ENCODE measurements at places on chromosomes 5 and 9.

DNA sequence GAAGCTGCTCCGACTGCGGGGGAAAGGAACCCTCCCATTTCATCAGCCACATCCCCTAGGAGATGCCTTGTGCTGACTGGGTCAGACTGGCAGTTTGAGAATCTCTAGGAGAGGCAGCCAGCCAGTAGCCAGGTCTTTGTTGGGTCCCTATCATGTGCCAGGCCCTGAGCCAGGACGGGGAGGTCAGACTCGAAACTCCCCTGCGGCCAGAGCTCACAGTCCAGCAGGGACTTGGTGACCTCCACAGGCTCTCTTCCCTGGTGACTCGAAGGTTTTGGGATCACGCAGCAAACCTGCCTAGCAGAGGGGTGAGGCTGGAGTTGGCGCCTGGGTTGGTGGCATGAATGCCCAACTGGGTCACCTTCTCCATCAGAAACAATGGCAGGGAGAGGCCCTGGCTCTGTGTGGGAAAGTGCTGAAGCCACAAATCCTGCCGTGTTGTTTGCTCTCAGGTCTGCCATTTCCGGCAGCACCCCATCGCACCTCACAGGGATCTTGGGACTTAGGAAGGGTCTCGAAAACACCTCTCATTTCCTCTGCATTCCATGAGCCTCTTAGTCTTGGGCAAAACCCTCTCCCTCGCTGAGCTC lies 14.4 kb upstream of the ORM1 start:
- DNase-seq = no peak

DNA sequence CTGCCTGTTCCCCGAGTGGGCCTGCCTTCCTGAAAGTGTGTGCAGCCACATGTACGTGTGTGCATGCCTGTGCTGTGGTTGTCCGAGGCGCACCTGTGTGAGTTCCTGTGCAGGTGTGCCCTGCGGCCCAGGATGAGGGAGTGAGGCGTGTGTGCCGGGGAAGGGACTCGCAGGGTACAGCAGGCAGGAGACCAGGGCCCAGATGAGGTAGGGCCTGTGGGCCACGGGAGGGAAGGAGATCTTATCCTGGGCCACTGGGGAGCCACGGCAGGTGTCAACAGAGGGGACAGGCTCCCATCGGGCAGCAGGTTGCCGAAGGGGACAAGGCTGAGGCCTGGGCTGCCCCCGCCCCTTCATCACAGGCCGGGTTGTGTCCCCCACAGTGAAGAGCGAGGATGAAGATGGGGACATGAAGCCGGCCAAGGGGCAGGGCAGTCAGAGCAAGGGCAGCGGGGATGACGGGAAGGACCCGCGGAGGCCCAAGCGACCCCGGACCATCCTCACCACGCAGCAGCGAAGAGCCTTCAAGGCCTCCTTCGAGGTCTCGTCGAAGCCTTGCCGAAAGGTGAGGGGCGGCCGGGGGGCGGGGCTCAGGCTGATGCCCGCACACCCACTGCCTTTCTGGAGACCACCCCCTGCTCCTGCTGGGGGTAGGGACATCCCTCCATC lies 79.2 kb downstream of the LMX1B start:
- no peak for DNase-seq

DNA sequence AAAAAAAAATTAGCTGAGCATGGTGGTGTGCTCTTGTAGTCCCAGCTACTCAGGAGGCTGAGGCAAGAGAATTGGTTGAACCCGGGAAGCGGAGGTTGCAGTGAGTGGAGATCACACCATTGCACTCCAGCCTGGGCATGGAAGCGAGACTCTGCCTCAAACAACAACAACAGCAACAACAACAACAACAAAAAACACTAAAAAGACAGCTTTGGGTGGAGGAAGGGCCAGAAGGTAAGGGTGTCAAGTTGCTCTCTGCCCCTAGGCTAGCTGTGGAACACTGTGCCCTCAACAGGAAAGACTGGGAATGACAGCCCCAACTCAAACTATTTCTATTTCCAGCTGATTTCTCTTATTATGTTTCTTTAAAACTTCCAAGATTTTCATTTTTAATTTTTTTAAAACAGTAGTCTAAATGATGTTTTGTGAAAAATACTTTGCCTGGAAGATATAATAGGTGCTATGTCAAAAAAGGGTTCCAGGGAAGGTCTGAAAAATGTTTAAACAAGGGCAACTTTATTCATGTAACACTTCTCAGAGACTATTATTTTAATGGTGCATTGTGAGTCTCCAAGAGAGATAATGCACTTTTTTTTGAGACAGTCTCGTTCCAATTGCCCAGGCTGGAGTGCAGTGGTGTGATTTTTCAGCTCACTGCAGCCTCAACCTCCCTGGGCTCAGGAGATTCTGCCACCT lies 29.9 kb downstream of the CLINT1 start:
- DNase-seq = peak; percentile 57

GRCh38 chr9:90827181-90827871 lies 25.7 kb downstream of the SYK start:
- DNase-seq = no peak

- DNase-seq = no peak
Measured at GRCh38 chr5:57324861-57325260, 151.0 kb downstream of the GPBP1 start.

DNA sequence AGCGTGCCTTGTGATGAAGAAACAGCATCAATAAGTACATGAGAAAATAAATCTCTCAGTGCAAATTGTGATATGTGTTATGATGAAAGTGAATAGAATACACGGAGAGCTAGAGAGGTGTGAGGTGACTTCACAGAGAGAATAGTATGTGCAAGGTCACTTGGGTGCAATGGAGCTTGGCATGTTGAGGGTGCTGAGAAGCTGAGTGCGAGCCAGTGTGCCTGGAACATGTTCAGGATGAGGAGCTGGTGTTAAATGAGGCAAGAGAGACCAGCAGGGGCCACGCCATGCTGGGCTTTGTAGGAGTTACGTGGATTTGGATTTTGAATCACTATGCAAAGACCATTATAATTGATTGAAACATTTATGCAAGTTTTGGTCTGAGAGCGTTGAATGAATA lies 12.8 kb upstream of the RPS23 start:
- no peak for DNase-seq

DNA sequence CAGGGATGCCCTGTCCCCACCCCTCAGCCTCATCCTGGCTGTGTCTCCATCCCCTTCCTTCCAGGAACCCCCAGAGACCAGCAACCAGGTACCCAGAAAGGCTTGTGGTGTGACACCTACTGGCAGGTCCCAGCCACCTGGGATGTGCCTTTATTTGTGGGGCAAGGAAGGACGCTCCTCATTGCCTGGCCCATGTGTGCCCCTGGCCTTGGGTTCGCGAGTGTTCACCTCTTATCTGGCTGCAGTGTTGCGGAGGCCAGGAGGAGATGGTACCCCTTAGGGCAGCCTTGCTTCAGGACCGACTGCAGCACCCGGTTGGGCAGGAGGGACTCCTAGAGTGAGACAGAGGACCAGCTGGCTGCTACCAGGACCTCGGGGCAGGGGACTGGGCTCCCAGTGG lies 8.8 kb downstream of the C9orf50 start:
- DNase-seq = no peak

GRCh38 chr9:94031380-94031779 lies 52.9 kb upstream of the PTPDC1 start:
- DNase-seq = no peak

- no peak for DNase-seq
Measured at GRCh38 chr5:158861366-158861765, 238.3 kb downstream of the EBF1 start.

DNA sequence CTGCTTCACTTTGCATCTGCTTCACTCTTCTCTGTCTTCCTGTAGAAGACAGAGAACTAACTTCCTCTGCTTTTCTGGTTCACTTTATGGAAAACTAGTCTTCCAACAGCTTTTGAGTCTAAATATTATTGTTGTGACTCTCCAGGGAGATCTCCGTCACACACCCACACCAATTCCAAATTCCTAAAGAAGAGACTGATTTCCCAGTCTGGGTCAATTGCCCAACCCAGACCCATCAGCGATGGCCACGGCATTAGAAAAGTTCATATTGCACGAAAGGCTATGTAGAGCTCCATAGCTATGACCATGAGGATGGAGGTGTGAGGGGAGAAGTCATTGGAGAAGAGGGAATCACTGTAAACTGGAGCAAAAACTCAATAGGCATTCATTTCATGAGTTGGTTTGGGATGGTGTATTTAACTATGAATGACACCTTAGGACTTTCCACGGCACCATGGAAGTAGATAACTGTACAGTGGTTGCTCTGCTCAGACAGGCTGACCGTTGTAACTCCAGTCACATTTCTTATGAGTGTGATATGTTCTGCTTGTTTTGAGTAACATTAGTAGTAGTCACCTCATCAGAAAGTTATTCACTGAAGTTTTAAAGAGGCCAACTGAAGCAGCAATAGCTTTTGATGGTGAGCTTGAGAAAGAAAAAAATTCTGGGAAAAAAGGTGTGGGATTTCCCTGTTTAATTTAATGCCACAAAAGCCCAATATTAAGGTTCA lies 78.1 kb upstream of the MAMDC2 start:
- DNase-seq = no peak

DNA sequence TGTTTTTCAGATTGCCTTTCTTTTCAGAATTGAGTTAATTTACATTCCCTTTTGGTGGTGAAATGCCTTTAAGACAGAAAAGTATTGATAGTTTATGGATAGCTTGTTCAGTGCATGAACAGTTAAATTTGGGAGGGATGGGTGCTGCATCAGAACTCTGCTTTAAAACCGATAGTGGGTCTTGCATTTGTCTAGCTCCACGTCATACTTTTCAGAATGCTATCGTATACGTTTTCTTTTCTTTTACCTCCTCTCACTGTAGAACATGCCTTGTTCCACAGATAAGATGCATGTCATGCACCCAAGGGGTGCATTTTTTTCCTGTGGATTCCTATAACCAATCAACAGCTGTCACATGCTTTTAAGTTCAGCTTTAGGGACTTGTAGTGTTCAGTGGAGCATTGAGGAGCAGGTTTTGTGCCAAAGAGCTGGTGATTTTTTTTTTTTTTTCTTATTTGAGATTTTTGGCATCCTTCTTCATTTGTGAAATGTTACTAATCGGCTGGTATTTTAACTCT lies 2.3 kb downstream of the SLC44A1 start:
- DNase-seq = no peak

DNA sequence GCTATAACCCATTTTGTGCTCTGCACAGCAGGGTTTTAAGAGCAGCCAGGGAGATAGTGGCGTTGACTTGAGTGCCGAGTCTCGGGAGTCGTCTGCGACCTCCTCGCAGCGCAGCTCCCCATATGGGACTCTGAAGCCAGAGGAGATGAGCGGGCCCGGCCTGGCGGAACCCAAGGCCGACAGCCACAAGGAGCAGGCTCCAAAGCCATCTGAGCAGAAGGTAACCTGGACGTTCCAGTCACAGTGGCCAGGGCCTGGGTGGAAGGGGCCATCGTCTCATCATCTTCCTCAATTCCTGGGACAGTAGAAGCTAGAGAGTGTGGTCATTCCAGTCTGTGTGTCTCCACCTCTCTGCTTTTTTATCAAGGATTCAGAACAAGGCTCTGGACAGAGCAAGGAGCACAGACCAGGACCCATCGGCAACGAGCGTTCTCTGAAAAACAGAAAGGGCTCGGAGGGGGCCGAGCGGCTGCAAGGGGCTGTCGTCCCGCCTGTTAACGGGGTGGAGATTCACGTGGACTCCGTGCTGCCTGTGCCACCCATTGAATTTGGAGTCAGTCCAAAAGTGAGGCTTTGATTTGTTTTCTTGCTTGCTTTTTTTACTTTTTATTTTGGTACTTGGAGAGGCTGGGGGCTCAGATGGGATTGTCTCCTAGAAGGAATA lies 20.2 kb upstream of the POMT1 start:
- DNase-seq = no peak

- DNase-seq = no peak
Measured at GRCh38 chr5:163135849-163136248, 301.5 kb upstream of the CCNG1 start.

- no peak for DNase-seq
Measured at GRCh38 chr9:97304586-97304985, 2.9 kb upstream of the CCDC180 start.

- DNase-seq = no peak
Measured at GRCh38 chr5:82815871-82816270, 261.3 kb downstream of the TMEM167A start.

- DNase-seq = peak; percentile 25
Measured at GRCh38 chr9:118595719-118596305, 773.4 kb downstream of the BRINP1 start.

DNA sequence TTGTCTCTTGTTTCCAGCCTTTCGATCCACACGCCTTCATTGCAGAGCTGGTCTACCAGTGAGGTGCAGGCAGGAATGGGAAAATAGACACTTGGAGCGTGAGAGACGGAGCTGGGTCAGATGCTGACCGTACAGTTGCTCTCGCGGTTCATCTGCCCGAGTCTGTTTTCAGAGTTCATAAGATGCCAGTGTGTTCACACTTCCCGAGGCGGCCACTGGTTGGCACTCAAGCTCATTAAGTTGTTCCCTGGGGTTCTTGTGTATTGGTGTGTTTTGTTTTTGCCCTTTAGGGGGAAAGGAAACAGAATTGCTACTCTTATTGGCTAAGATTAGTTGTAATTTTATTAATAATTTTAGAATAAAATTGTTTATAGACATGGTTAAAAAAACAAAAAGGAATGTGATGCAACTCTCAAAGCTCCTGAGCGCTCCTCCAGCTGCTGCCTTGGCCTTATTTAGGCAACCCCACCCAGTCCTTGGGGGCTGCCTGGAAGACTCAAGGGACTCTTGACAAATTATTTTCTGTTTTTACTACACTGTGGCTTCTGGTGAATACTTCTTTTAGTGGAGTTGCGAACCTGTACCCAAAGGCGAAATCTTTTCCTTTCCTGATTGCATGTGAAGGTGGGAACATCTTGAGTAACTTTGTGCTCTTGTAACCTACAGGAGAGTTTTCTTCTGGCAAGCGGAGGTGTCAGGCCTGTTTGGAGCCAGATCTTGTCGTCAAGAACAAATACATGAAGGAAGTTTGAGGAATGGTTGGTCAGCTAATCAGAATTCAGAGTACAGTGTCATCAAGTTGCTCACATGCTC lies 146.1 kb downstream of the MAST4 start:
- DNase-seq = no peak

All from H1 (cell line).